ENCODE measurements at places on chromosomes 12 and 14. TPM values are rescaled to one million over a fixed set of nuclear protein-coding genes. Genes with fewer than 3 reads are reported as not detected.

Gene EPYC
- not detected for total RNA-seq

Gene LMNTD1
- total RNA-seq, result not detected

Gene DBX2
- total RNA-seq, result not detected

Gene DPPA3
- total RNA-seq, result not detected

Gene DTX1
- not detected for total RNA-seq

Gene TRHDE
- not detected for total RNA-seq

Gene KCNK10
- total RNA-seq, result 0.13 TPM

Gene KCNJ8
- not detected for total RNA-seq

Gene GNB3
- 1.4 TPM for total RNA-seq

Gene OAS2
- 11.1 TPM for total RNA-seq

Gene TPH2
- total RNA-seq, result 0.14 TPM

Gene PRMT5
- 67.0 TPM for total RNA-seq

Gene FIGNL2
- 0.18 TPM for total RNA-seq

Gene ALX1
- total RNA-seq, result not detected

Gene KLRC3
- total RNA-seq, result not detected

Gene GCN1
- total RNA-seq, result 108 TPM

Gene RPS6KL1
- total RNA-seq, result 11.5 TPM

Gene NKX2-8
- not detected for total RNA-seq

Gene BDKRB2
- not detected for total RNA-seq

Gene POTEG
- total RNA-seq, result not detected

Gene ABCC9
- total RNA-seq, result under 0.01 TPM

Gene SSPN
- 2.0 TPM for total RNA-seq

All from pulmonary artery endothelial cell (primary cell).